ENCODE measurements at places on chromosomes 4 and X.

GRCh38 chr4:182189103-182189878, 53.9 kb upstream of the TENM3 start:
- DNase-seq, result no peak

DNA sequence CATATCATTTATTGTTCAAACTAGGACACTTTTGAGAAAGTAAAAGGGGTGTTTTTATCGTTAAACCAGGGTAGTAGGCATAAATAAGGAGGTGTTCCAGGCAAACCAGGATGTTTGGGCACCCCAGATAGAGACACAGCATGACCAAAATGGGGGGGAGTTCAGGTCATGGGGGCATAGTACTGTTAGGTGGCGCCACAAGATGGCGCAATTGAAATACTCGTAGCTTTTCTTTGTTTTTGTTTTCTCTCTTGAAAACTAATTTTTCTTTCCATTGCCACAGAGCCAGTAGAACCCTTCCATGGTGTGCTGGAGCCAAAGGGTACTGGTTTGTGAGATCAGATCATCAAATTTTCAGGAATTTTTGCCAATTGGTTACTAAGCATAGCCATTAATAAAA, 283.4 kb downstream of the BCOR start:
- DNase-seq, result no peak

- no peak for DNase-seq
These were observed 354.7 kb upstream of the SLC7A11 start for GRCh38 chr4:138596896-138597295.

DNA sequence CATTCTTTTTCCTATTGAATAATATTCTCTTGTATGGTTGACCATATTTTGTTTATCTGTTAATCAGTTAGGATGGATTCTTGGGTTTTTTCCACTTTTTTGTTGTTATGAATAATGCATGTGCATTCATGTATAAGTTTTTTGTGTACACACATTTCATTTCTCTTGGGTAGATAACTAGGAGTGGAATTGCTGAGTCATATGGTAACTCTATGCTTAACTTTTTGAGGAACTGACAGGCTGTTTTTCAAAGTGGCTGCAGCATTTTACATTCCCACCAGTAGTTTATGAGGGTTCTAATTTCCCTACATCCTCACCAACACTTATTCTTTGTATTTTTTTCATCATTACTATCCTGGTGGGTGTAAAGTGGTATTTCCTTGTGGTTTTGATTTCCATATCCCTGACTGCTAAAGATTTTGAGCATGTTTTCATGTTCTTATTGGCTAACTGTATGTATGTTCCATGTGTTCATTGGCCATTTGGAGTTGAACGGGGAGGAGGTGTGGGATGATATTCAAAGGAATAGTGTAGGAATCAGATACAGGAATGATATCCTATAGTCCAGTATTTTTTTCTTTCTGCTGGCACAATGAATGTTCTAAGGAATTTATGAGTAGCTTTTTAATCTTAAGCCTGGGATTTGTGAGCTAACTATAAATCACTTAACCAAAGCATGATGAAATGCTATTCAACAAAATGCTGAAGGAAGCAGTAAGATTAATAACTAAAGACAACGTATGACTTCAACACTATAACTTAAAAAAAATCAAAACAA, 114.3 kb downstream of the AMELX start:
- DNase-seq, result no peak

DNA sequence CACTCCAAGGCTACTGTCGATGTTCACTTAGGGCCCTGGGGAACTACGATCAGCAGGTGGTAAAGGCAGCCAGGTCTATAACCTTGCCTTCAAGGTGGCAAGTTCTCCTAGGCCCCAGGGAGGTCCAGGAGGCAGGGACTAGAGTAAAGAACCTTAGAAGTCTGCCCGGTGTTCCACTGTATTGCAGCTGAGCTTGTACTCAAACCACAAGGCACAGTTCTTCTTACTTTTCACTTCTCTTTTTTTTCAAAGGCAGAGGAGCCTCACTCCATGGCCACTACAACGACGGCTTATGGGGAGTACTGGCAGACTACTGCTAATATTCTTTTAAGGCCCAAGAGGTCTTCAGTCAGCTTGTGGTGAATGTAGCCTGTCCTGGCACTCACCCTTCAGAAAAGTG, 78.8 kb upstream of the GPR174 start:
- DNase-seq, result no peak

DNA sequence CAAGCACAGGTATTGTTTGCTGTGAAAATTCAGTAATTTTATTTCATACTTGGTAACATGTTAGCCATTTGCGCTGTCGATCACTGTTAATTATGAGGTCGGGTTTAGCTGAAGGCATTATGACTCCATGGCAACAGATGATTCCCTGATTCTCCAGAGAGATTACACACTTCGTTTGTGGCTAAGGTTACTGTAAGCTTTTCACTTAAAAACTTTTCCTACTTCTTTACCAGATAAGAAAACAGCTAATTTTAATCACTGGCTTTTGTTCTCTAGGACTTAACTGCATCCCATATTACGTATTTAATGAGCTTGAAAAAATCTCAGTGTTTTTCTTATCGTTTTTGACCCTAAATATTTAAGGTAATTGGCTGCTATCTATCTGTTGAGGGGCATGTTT, 2.1 kb downstream of the GSTCD start:
- no peak for DNase-seq

Data from stimulated activated CD4-positive, alpha-beta T cell treated with anti-CD3 and anti-CD28 coated beads, TNF-alpha, amount 100 ng/mL, for 24 hours (primary cell).